Brain pericyte (primary cell): ENCODE measurements at places on chromosomes 5 and 9.

DNA sequence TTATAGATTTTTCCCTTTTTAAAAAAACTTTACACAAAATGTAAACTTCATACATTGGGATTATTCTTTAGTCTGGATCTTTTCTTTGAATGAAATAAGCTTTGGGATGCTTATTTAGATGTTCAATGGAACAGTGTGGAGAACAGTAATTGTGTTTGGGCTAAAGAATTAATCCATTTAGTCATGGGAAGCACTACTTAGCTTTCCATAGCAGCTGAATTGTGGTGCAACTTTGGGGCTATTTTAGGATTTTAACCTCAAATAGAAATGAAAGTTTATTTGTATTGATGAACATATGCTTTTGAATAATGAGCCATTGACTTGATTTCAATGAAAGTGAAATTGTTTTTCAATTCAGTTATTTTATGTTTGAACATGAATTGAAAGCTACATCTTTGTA, 72.4 kb downstream of the ZCCHC7 start:
- DNase-seq: no peak

DNA sequence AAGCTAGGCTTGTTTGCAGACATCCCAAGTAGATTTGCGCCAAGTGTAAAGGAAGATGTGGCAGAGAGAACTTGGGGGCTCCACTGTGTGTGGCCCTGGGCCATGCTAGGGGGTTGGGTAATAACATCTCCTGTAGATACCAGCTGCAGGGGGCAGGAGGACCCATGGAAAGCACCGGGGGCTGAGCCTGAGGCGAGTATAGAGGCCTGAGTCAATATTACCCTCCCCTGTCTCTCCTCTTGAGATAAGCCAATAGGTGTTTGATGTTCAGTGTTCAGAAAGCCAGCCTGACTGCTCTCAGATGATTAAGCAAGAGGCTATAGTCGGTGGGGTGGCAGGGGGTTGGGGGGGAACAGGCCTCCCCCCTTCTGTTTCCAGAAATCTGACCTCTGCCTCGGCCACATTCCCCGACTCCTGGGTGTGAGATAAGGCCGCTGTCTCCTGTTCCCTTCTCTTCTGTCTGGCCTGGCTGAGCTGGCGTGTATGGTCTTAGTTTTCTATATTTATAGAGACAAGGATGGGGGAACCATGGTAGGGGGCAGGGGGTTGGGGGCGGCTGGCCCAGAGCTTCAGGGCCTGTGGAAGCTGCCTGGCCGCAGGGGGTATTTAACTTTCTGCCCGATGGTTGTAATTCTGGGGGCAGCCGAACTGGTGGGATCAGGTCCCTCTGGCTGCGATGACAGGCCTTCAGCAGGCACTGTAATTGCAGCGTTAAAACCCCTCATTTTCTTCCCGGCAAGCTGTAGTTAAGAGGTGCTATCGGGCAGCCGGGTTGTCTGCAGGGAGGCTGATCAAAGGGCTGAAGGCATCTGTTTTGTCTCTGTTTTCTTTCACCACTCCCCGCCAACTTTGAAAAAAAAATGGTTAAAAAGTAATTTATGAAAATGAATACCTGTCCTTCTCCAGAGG, 292.0 kb downstream of the NSG2 start:
- DNase-seq: no peak

- DNase-seq: no peak
Observed at GRCh38 chr9:113513111-113513510, 49.6 kb downstream of the RGS3 start.

DNA sequence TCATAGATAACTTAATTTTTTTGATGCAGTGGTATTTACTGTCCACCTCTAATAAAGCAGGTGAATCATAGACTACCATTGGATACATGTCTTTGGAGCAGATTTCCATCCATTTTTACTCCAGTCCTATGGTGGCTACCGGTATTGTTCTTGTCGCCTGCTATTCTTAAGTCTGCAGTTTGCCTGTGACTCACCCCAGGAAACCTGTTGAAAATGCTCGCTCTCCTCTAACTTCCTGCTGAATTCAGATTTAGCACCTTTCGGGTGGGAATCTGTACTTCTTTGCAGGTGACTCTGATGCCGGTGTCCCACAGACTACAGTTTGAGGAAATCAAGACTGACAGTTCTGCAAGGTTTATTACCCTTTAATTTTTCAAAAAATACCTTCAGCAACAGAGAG, 58.8 kb upstream of the DHFR start:
- DNase-seq: no peak

DNA sequence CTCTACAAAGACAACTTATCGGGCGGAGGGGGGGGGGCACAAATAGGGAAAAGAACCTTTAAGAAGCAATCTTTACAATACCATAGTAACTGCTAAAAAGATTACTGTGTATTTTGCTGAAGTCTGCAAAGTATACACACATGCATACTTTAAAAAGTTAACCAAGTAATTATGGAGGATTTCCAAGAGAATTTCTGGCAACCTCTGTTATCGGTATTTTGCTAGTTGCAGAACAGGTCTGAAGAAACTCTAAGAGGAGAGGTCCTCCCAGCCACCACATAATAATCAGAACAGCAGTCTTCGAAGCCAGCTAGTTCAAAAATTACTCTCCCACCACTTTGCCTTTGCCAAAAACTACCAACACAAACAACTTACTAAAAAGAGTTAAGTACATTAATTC, 56.1 kb downstream of the UBAP2 start:
- DNase-seq: no peak

- DNase-seq: no peak
Observed at GRCh38 chr5:76443066-76443800, 40.1 kb downstream of the IQGAP2 start.

- no peak for DNase-seq
Observed at GRCh38 chr5:95590880-95591279, 29.0 kb upstream of the GPR150 start.
